ENCODE measurements at places on chromosomes 11 and 22. TPM values are rescaled to one million over a fixed set of nuclear protein-coding genes. Genes with fewer than 3 reads are reported as not detected.

Gene MYO7A
- total RNA-seq: 0.24 TPM

Gene TPBGL
- not detected for total RNA-seq

Gene INS
- total RNA-seq: not detected

Gene LSP1
- total RNA-seq: not detected

Gene DMC1
- total RNA-seq: 2.2 TPM

Gene TTC12
- 11.3 TPM for total RNA-seq

Gene VSTM5
- 2.4 TPM for total RNA-seq

Gene CCDC89
- total RNA-seq: not detected

Gene SCN2B
- total RNA-seq: 0.24 TPM

Gene OR52A1
- under 0.01 TPM for total RNA-seq

Gene OR51B5
- total RNA-seq: not detected

Gene USP35
- 7.5 TPM for total RNA-seq

Gene PLEKHB1
- total RNA-seq: not detected

Gene ZNRF3
- 5.1 TPM for total RNA-seq

Gene APOC3
- total RNA-seq: not detected

Gene OR51E2
- total RNA-seq: under 0.01 TPM

Gene PIH1D2
- 0.72 TPM for total RNA-seq

Measured in tracheal epithelial cell (primary cell).